ENCODE measurements at places on chromosomes 16 and 17.

GRCh38 chr17:48238933-48239602 lies 131.5 kb downstream of the SNX11 start:
- DNase-seq = no peak

DNA sequence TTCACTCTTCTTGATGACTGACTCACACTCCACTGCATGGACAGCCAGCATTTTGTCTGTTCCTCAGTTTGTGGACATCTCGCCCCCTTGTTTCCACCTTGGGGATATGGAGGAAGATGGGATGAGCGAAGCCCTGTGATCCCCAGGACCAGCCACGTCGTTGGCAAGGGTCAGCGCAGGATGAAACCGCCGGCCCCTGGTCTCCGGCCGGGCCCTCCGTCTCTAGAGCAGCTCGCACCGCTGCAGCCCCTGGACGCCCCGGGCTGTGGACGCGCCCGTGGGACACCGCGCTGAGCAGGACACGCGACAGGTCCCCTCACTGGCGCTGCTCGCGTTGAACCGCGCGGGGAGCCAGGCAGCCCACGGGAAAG lies 604 bp upstream of the ZC3H18 start:
- no peak for DNase-seq

DNA sequence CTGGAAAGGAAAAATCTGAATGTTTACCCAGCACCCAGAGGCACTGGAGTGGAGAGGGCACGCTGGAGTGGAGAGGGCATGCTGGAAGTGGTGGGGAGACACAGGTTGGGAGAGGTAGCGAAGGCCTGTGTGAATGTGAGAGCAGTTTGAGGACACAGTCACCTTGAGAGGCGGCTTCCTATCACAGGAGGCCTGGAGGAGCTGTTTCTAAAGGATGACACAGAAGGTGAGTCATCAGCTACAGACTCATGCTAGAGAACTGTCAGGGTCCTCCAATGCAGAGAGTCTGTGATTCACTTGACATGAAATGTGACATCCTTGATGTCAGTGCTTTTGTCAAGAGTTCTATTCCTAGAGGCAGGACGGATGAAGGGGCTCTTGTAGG lies 13.8 kb downstream of the CTRL start:
- DNase-seq = peak; percentile 70

DNA sequence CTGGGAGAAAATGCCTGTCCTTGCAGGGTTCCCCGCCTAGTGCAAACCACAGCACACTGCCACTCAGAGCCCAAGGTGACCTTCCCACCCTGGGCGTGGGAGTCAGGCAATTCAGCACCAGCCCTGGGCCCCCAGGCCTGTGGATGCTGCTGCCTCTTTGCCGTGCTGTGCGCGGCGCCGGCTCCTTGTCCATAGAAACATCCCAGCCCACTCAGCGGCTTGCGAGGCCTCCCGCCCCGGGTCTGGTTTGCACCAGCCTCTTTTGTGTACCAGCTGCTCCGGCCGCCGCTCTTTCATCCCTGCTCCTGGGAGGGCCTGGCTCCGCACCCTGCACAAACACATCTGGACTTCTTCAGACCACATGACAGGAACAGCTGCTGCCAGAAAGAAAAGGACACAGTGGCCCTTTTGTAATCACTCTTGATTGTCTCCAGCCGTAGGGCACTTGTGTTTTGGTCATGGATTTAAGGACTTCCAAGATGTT lies 75.4 kb upstream of the SDK2 start:
- DNase-seq = no peak

GRCh38 chr17:33745047-33745760 lies 452.1 kb upstream of the ASIC2 start:
- no peak for DNase-seq

DNA sequence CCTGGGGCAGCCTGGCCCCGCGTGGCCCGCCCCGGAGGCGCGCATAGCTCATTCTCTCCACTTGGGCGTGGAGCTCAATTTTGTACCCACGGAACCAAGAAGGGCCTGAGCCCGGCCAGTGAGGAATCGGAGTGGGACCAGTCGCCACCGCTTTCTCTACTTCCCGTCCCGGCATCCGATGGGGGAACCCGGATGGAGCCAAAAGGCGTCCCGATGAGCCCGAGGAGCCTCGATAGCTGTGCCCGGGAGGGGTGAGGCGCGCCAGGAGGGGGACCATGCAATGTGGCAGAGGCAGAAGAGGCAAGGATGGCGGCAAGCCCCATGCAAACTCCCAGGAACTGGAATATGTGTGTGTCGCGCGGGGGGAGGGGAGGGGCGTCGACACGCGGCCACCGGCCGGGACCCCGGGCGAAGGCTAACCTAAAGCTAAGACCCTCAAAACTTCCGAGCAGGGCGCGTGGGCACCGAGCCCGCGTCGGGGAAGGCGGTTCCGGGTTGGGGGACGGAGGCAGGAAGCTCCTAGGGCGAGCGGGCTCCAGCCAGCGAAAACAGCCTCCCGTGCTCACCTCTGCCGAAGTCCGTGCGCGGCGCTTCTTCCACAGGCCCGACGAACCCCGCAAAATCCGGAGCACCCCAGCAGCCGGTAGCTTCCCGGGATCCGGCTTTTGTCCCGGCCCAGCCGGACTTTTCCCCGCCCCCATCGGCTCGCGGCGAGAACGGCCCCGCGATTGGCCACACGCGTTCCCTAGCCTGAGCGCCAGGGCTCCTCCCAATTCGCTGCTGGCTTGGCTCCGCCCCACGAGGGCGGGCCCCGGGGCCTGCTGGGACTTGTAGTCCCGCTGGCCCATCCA lies at the start of gene ACLY:
Gene ACLY (minus strand): TSS at position 638 of the 851 bp plus-strand sequence. CDS start 5,078 bp downstream, outside the sequence.
- peak; percentile 99 for DNase-seq

DNA sequence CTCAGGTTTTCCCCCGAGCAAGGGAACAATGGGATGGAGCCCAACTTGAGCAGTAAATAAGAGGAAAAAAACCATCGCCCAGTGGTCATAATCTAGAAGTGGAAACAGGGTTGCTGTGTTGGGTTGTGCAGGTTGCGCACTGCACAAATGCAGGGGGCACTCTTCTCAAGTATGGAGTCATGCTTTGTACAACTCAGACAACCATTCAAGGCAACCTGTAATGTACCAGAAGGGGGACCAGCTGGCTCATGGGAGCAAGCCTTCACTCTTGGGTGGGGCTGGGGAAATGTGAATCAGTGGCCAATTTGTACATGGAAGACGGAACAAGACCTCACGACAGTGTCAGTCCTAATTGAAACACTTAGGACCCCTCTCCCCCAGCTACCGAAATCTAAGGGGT lies 23.9 kb upstream of the LITAF start:
- DNase-seq = no peak

GRCh38 chr17:5832886-5833285 lies 237.3 kb upstream of the WSCD1 start:
- DNase-seq = no peak

DNA sequence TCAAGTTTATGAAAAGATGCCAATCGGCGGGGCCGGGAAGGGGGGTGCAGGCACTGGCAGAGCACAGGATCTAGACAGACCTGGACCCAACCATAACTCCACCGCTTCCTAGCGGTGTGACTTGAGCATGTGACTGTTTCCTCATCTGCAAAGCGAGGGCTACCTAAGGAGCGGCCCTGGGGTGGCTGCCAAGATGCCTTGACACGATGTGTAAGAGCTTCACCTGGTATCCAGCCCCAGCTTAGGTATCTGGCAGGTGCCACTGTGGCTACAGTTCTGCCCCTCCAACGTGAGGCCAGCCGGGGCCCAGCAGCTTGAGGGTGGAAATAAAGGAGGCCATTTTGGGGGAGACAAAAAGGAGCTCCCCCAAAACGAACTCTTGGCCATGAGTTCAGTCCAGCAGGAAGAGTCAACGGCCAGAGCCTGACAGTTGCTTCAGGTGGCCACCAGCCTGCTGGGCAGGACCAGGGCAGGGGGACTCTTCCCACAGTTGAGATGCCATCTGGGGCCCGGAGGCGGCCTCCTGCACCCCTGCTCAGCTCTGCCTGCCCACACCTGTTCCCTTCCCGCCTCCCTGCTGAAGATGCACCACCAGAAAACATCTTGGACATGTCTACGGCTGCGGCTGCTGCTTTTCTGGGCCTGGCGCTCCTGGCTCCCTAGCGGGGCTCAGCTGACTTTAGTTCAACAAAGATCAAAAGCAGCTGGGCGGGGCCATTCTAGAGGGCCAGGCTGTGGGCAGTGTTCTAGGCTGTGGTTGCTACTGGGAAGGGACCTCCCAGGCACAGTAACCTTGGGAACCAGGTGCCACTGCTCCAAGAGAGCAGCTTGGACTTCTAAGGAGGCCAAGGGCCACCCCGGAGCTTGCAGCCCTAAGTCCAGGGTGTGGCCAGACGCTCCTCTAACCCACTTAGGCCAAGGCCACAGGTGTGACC lies 3.4 kb upstream of the MTSS2 start:
- no peak for DNase-seq

DNA sequence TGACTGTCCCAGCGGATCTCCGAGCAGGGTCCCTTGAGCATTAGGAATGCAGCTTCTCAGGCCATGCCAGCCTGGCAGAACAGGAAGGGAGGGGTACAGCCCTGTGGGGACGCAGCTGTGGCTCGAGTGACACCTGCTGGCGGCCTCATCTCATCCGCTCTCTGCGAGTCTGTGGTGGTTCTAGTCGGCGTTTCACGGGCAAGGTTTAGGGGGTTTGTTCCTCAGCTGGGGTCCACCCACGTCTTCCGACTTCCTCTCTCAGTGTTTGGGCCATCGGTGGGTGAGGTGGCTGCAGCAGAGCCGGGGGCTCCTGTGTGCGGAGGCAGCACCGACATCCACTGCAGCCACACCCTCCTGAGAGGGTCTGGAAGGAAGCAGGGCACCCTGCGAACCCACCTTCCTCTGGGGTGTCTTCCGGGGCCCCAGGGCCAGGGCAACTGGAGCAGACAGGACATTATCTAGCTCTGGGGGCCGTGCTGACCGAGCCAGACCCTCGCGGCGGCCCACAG lies 33.3 kb downstream of the JPH3 start:
- peak; percentile 86 for DNase-seq

GRCh38 chr16:77387815-77388209 lies 47.0 kb downstream of the ADAMTS18 start:
- DNase-seq = no peak

DNA sequence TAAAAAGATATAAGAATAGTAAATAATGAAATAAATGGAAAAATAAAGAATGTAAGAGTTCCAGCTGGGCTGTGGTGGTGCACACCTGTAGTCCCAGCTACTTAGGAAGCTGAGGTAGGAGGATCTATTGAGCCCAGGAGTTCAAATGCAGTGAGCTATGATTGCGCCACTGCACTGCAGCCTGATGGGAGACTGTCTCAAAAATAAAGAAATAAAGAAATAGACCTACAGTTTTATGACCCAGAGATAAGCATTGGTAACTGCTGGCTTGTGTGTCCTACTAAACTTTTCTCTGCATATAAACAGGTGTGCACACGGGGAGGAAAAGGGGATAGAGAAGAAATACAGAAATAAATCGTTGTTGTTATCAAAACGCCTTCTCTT lies 7.8 kb upstream of the PDP2 start:
- no peak for DNase-seq

DNA sequence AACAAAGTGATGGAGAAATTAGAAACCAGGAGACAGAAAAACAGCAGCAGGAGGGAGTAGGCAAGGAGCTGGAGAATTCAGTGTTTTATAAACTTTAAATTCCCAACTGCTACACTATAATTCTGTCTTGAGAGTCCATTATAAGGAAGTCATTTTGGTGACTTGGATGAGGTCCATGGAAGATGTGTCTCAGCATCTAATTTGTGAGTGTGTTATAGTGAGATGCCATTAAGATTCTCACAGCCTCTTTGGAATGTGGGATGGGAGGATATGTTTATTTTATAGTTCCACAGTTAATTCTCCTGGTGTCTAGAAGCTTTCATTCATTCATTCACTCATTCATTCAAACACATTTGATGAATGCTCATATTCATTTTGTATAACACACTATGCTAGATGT lies 206.0 kb upstream of the MYOCD start:
- no peak for DNase-seq

DNA sequence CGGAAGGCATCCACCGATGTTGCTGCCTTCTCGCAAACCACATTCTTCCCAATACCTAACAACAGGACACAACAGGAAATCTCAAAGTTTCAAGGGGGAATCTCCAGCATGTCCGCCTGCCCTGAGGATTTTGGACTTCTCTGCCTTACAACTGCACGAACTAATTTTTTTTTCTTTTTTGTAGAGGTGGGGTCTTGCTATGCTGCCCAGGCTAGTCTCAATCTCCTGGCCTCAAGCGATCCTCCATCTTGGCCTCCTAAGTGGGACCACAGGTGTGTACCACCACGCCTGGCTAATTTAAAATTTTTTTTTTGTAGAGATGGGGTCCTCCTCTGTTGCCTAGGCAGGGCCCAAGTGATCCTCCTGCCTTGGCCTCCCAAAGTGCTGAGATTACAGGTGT lies 9.4 kb downstream of the C16orf86 start:
- DNase-seq = no peak
